ENCODE measurements at places on chromosomes 6 and 20.

GRCh38 chr6:43089467-43089866, 13.4 kb downstream of the PTK7 start:
- DNase-seq: no peak

GRCh38 chr20:10524034-10524476, 89.0 kb downstream of the SLX4IP start:
- no peak for DNase-seq

DNA sequence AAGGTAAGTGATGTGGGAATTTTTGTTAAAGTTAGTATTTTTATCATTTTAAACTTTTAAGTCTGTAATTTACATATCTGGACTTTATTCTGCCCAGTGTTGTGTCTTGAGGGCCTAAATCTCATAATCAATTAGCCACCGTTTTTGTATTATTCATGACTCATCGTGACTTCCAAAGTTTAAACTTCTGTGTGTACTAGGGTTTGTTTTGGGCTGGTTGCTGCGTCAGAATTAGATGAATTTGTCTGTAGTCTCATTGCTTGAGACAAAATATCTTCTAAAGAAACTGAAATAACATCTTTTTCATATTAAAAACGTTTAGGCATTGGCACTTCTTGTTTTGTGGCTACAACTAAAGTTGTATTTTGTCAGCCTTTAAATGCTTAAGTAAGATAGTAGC, 41.3 kb downstream of the CDYL start:
- no peak for DNase-seq

GRCh38 chr6:105317607-105318533, 85.0 kb downstream of the PREP start:
- DNase-seq: no peak

DNA sequence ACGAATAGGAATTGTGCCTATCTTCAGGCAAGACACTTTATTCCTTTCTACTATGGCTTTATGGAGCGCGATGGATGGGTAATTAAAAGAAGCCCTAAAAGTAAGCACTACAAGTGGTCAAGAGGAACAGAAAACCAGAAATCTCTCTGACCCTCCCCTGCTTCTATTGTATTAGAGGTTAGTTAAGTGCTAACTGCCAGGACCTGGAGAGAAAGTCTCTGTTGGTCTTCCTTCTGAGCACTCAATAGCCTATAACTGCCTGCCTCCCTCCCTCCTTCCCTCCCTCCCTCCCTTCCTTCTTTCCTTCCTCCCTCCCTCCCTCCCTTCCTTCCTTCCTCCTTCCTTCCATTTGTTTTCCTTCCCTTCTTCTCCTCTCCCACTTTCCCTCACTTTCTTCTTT, 133.7 kb downstream of the C6orf58 start:
- no peak for DNase-seq

Measured in T follicular helper cell (primary cell).